Esophagus squamous epithelium (tissue), 5 donors: ENCODE measurements at places on chromosomes 7 and 10.
A peak's percentile ranks its signal among the peaks of the same experiment; 100 is the strongest.

DNA sequence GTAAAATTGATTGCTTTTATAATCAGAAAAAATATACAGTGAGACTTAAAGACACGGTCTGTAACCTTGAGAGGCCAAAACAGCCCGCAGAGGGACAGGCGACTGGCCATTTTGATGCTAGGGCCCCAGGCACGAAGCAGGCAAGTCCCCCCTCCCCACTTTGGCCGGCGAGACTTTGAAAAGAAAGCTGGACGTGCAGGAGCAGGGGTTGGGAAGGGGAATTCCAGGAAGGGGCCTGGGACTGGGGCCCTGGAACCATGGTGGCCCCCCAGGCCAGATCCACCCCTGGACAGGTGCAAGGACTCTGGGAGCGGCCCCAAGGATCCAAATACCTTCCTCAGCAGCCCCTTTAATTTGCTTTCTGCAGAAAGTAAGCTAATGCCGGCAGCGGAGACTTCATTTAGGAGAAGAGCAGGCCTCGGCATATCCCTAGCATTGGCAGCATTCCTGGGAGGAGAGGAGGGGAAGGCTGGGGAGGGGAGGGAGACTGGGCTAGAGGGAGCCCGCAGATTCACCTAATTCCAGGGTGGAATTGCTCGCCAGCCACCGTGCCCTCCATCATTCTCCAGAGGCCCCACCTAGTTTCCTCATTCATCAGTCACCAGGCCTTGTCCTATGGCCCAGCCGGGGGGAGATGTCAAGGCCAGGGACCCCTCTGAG is 24.9 kb upstream of the TNRC18 start:
- no peak for DNase-seq

GRCh38 chr10:118204292-118204943 is 137.7 kb downstream of the FAM204A start:
- no peak for DNase-seq

DNA sequence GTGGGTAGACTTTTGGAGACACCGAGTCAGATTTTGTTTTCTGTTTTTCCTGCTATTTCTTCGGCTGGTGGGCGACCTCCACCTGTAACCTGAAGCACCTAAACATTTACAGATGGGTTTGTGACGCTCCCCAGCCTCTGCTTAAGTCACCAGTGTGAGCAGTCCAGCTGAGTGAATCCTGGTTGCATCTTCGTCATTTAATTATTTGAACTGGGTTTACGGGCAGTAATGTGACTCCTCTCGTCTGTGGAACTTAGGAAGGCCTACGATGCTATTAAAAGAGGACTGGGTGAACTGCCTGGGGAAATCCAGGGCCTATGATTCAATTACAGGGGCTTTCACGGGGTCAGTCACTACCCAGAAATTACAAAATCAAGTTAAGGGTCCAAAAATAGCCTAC is 52.5 kb downstream of the WNT2 start:
- DNase-seq: no peak

GRCh38 chr7:105707967-105708762 is 126.9 kb upstream of the EFCAB10 start:
- no peak for DNase-seq

DNA sequence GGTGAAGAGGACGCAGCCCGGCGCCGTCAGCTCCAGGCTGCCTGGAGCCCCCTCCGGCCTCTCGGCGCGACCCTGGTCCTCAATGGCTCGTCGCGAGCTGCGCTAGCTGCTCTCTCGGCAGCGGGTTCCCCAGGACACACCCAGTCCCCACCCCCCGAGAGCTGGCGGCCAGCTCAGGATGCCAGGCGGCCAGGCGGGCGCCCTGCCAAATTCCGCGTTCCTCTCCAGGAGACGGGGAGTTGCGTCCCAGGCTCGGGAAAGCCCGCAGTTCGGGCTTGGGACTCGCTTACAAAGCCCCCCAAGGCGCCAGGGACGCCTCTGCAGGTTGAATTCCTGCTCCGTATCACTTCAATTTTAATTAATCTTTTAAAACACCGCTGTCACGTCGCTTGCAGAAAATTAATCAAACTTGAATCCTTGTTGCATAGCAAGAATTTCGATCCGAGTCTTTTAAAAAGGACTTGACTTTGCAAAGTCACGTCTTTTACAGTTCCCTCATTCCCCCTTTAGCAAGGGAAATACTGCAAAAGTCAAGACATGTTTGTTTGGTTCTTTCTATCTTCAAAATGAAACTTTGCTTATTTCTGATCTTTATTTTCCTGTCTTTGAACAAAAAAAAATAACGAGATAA is 28.2 kb downstream of the SKIDA1 start:
- peak; percentile 13 for DNase-seq

- DNase-seq: no peak
These were observed 168.3 kb upstream of the SP8 start for GRCh38 chr7:20954711-20955619.

DNA sequence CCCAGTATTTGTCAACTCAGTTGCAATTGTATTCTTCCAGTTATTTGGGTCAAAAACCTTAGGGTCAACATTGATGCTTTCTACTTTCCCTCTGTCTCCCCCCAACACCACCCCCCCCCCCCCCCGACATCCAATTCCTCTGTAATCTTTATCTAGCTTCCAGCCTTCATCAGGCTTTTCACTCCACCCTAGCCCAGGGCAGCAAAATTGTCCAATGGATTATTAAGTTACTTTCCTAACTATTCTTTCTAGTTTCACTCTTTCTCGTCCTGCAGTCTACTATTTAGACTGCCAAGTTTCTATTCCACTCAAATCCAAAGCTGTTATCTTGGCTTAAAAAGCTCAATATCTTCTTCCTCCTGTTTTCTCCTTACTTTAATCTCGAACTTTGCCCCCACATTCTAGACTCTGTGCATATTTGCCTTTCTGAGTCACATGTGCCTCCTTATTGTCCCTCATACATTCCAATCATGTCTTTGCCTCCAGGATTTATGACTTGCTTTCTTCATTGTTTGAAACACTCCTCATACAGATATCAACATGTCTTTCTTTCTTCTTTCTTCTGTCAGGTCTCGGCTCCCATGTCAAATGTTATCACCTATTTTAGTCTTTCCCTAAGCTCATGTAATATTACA is 196.6 kb upstream of the TMEM196 start:
- DNase-seq: no peak

- DNase-seq: no peak
These were observed 123.1 kb upstream of the MACROH2A2 start for GRCh38 chr10:69929575-69929974.

GRCh38 chr7:85041605-85042216 is 145.1 kb downstream of the SEMA3D start:
- DNase-seq: no peak

DNA sequence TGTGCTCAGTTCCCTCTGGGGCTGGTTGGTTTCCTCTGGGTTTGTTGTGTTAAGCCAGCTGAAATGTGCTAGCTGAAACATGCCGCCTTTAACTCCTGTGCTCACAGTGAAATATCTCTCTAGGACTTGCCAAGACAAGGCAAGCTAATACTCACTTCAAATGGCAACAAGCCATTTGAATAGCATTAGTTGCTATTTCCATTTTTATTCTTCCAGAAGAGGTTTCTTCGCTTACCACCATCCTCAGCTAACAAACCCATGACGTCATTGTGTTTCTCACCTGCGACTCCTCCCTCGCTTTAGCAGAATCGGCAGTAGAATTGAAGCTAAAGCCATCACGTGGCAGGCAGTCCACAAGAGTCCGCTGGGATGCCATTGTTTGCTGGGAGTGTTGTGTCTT is 61.3 kb downstream of the ZNF22 start:
- no peak for DNase-seq

DNA sequence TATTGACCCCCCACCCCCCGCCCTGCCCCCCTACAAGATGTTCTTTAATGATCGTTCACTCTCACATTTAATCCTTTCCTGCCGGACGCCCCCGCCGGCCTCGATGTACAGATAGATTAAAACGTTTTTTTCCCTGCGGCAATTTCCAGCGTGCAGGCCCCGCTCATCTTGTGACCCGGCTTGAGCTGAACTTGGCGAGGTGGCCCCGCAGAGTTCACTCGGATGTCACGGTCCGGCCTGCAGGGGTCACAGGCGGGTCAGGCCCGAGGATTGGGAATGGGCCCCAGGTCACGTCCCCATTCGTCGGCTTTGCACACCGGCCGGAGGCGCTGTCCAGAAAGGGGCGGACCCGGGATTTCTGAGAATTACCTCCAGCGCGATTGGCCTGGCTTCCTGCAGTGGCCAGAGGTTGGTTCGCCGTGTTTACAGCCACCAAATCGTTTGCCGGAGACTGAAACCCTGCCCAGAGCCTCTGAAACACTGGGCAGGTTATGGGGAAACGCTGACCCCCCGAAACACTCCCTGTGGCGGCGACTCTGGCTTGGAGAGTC is 1.9 kb upstream of the CYP26A1 start:
- no peak for DNase-seq
